Stimulated activated CD4-positive, alpha-beta T cell treated with anti-CD3 and anti-CD28 coated beads, Interleukin-15, amount 100 ng/mL, for 1 hour (primary cell): ENCODE measurements at places on chromosomes 2 and 18.

GRCh38 chr2:79910643-79911042, 393.9 kb downstream of the LRRTM1 start:
- DNase-seq = no peak

DNA sequence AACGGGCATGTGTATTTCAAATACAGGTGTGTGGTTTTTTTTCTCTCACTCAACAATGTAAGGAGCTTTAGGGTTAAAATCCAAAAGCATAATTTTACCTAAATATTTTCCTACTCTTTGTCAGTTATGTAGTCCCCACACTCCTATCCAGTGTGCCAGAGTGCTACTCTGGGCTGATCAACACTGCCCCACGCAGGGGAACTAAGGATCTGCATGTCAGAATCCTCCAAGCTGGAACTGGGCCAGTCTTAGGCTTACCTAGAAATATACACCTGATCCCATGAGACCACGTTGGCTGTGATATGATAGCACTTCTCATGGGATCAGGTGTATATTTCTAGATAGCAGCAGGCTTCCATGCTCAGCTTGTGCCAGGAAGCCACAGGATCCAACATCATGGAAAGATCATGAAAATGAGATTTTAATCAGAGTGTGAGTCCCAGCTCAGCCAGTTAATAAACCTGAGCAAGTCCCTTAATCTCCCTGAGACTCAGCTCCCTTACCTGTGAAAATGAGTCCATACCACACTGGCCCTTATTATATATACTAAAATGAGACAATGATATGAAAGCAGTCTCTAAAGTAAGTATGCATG, 29.7 kb downstream of the CCDC141 start:
- no peak for DNase-seq

DNA sequence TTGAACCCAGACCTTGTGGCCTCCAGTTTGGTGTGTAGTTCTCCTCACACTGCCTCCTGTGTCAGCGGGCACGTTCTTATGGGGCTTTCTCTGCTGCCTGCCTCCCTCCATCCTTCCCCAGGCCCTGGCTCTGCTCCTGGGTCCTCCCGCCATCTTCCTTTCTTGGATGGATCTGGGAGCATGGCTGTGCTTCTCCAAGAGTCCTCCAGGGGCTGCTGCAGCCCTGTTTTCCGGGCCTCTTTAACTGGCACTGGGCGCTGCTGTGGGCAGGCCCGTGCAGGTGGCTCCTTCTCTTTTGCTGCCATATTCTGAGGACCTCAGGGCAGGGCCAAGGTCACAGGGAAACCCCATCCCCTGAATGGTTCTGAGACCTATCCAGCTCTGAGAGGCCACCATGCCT, 17.8 kb downstream of the THNSL2 start:
- DNase-seq = no peak

DNA sequence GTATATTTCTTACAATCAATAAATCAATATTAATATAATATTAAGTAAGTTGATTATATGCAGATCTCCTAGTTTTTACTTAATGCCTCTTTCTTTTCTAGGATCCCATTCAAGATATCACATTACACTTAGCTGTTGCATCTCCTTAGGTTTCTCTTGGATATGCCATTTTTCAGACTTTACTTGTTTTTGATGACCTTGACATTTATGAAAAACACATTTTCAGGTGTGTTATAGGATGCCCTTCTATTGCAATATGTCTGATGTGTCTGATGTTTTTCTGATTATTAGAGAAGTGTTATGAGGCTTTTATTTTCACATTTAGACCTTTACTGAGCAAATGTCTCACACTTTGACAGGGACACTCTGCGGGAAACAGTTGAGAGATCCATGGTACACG, 933.6 kb upstream of the CNTNAP5 start:
- DNase-seq = no peak

DNA sequence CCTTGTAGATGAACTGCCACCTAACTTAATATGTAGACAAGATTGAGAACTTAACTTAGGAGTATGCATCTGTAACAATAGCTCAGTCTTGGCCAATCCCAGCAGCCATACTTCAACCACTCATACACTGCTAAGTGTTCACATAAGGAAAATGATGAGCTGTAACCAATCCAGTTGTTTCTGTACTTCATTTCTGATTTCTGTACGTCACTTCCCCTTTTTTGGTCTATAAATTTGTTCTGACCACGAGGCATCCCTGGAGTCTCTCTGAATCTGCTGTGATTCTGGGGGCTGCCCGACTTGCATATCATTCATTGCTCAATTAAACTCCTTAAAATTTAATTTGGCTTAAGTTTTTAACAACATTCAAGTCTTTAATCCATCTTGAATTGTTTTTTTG, 6.4 kb downstream of the SH3YL1 start:
- no peak for DNase-seq

- DNase-seq = no peak
These were observed 253.4 kb downstream of the GBX2 start for GRCh38 chr2:235914756-235915155.

- no peak for DNase-seq
These were observed 60.1 kb downstream of the POLR1A start for GRCh38 chr2:86045541-86045940.

DNA sequence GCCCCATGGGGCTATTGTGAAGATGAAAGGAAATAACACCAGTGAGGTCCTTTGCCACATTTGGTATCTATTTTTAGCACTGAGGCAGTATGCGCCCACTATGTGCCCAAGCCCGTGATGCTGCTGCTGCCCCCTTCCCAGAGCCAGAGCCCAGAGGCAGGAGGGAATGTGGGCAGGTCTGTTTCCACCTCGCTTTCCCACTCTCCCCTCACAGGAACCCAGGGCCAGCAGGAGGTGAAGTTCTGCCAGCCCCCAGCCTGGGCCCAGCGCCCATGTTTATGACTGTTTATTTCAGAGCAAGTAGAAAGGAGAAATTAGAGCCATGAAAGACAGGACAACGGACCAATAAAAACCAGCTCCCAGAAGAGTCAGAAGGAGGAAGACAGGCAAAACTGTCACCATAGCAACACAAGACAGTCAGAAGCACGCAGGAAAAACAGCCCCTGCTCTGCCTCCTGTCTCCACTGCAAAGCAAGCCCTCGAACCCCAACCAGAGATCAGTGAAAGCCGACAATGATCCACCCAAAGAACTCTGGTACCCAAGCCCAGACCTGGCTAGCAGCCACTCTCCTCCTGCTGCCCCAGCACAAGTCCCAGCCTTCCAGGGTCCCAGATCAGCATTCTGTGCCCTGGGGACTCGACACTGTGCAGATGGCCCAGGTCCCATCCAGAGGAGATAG, 1.4 kb downstream of the CYRIA start:
- DNase-seq = no peak

- no peak for DNase-seq
These were observed 52.6 kb upstream of the TMEM163 start for GRCh38 chr2:134771313-134771801.

DNA sequence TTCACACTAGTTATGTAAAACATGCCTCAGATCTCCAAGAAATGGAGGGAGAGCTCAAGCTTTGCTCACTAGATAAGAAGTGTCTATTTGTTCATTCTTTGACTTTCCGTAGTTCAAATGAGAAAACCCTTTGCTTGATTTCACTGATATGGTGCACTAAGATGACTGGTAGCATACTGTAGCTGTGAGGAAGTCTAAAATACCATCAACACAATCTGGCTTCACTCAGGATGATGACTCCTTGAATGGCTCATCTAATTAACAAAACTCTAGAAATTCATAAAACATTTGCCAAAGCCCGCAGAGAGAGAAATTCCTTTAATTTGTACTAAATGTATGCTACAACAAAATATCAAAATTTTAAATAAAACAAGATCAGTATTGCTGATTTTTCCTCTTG, 152.8 kb upstream of the STK17B start:
- DNase-seq = no peak

- no peak for DNase-seq
These were observed 81.4 kb downstream of the ADCYAP1 start for GRCh38 chr18:986051-986450.

DNA sequence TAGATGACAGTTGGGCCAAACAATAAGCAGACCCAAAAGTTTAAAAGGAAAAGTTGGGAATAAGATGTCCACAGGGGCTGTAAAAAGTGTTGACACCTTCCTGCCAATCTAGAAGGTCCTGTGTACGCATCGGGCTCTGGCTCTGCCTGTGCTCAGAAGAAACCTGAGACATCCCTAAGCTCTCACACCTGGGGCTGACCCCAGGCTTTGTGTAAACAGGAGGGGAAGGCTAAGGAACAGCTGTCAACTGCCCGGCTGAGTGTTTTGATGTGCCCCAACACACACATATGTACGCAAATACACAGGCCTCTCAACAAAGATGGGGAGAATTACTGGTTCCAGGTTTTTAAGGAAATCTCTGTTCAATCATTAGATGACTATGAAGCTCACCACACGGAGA, 59.5 kb downstream of the TMEM131 start:
- no peak for DNase-seq

GRCh38 chr2:117948615-117949014, 65.3 kb downstream of the CCDC93 start:
- no peak for DNase-seq

DNA sequence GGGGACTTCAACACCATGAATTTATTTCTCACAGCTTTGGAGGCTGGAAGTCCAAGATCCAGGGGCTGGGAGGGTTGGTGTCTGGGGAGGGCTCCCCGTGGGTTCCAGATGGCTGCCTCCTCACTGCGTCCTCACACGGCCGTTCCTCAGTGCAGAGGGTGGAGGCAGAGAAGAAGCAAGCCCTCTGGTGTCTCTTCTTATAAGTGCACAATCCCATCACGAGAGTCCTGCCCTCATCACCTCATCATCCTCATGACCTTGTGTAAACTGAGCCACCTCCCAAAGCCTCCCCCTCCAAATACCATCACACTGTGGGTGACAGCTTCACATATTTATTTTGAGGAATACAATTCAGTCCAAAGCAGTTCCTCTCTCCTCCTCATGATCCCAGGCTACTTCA, 26.3 kb downstream of the TMEM163 start:
- DNase-seq = no peak

GRCh38 chr2:14552286-14552685, 80.2 kb upstream of the LRATD1 start:
- DNase-seq = no peak

GRCh38 chr2:20925265-20925889, 102.5 kb upstream of the LDAH start:
- no peak for DNase-seq

DNA sequence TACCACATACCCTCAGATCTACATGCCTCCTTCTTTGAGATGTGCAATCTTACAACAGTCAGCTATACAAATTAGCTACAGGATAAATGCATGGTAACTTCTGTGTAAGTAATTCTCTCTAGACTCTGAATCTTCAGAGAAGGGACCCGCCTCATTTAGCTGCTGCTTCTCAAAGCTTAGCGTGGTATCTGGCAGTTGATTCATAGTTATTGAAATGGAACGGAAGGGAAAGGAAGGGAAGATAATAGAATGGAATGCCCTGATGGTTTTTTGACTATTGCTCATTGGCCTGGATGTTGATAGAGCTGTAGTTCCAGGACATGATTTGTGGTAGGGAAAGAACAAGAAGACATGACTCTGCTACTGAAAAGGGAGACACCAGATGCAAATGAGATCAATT, 498.1 kb upstream of the CRIM1 start:
- no peak for DNase-seq

GRCh38 chr2:28833740-28834470, 23.3 kb downstream of the SPDYA start:
- no peak for DNase-seq

GRCh38 chr18:48412339-48412929, 3.3 kb upstream of the ZBTB7C start:
- DNase-seq = no peak

GRCh38 chr2:220011859-220012258, 384.4 kb downstream of the SLC4A3 start:
- DNase-seq = no peak

- DNase-seq = no peak
These were observed 56.1 kb downstream of the RPL37A start for GRCh38 chr2:216554755-216555154.

DNA sequence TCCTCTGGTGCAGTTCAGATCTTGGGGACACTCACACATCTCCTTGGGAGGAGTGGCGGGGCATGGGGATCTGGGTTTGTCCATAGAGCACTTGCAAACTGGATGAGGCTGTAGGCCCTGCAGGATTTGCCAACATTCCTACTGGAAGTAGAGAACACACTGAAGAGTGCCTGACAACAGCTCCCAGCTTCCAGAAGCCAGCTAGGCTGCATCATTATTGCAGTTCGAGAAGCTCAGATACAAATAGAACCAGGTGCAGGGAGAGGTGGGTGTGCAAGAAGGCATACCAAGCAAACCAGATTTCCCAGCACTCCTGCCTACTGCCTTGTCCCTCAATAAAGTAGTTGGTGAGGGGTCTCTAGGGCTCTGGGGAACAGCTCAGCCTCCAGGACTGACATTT, 52.5 kb downstream of the RHOB start:
- DNase-seq = no peak

DNA sequence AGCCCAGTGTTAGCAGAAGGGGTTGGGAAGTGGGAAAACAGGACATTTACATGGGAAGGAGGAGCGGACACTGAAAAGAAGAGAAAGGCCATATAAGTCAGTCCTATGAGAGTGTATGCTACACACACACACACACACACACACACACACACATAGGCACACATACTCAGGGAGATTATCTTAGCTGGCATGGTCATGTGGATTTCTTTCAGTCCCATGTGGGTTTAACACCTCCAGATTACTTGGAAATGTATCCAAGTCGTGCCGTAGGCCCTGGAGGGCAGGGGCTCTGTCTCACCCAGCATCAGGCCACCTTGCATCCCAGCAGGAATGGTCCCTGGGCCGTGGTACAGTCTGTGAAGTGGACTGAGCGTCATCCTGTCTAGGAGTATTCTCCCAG, 113.3 kb upstream of the CAPN13 start:
- DNase-seq = no peak

DNA sequence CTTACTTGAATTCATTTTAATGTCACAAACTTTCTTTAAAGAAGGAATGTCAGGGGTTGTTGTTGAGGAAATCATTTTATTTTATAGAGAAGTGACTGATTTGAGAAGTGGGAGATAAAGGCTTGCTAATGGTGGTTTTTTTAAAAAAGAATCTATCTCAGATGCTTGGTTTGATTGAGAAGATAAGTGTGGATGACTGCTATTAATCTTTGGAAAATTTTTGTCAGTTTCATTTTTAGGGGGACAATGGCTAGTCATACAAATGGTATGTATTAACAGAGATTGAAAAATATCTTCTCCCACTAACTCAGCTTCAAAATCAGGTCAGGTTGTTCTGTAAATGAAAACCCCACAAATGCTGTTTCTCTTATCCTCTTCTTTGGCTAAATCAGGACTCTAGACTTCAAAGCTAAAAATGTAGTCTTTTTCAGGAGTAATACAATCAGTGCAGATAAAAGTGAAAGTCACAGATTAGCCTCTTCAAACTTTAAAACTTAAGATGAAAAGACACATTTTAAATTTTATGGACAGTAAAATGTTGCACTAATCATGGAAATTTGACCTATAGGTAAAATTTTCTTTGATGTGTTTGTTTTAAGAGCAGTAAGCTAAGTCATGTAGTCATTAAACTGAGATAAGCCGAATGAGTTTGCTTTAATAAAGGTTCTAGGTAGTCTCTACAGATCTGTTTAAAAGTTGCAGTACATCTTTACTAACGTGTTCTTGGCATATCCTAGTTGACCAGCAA, 674.2 kb upstream of the VRK2 start:
- no peak for DNase-seq
